ENCODE measurements at places on chromosomes 2 and 18. TPM values are rescaled to one million over a fixed set of nuclear protein-coding genes. Genes with fewer than 3 reads are reported as not detected.
A peak's percentile ranks its signal among the peaks of the same experiment; 100 is the strongest.

DNA sequence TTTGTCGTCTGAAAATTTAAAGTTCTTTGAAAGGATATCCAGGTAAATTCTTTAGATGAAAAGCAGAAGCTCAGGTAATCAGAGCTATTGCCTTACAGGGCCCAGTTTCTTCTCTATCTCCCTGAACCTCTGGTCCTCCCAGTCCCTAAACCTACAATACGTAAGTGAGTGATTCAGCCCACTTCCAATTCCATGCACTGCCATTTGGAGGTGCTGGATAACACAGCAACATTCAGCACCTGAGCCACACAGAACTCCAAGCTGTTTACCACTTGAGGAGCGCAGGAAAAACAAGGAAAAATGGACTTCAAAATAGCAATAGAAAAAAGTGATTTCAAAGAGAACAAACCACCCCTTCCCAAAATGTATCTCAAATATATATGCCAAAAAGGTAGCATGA, 105.0 kb upstream of the DNAJC10 start:
- H3K4me1 ChIP-seq: no peaks in the 10 kb centered on the region
- no peaks in the 10 kb centered on the region for H3K36me3 ChIP-seq
- no peak overlapping the region for H3K27ac ChIP-seq
- DNase-seq: no peak
- H3K27me3 ChIP-seq: no peaks in the 10 kb centered on the region
- H3K4me3 ChIP-seq: no peak overlapping the region

The TUBB6 gene
- 66.6 TPM for polyA plus RNA-seq

The RAB10 gene
- 39.3 TPM for polyA plus RNA-seq

The SCYGR4 gene
- not detected for polyA plus RNA-seq

GRCh38 chr2:199442173-199442572, 15.6 kb downstream of the SATB2 start:
- H3K4me3 ChIP-seq: no peak overlapping the region
- DNase-seq: no peak
- H3K36me3 ChIP-seq: no peaks in the 10 kb centered on the region
- no peaks in the 10 kb centered on the region for H3K4me1 ChIP-seq

The TRAK2 gene
- 8.2 TPM for polyA plus RNA-seq

GRCh38 chr18:72075040-72075439, 469.1 kb downstream of the CBLN2 start:
- no peaks in the 10 kb centered on the region for H3K4me1 ChIP-seq
- no peak for DNase-seq
- no peaks in the 10 kb centered on the region for H3K36me3 ChIP-seq

DNA sequence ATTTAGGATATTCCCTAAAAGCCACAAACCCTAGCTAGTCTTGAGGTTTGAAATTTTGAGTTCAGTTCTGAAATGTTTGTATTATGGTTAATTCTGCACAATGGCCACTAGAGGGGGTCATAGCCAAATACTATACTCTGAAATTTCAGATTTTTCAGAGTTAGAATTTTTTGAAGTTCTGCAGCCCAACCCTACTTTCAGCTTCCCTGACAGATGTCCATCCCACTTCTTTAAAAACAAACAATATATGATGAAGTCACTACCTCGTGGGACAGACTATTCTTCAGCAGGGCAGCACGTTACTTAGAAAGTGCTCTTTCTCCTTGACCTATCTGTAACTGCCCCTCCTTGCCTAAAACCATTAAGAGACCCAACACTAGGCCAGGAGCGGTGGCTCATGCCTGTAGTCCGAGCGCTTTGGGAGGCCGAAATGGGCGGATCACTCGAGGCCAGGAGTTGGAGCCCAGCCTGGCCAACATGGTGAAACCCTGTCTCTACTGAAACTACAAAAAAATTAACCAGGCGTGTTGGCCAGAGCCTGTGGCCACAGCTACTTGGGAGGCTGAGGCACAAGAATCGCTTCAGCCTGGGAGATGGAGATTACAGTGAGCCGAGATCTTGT, 48.2 kb upstream of the PAPOLG start:
- no peak for DNase-seq
- no peak overlapping the region for H3K4me3 ChIP-seq
- no peaks in the 10 kb centered on the region for H3K27me3 ChIP-seq
- no peaks in the 10 kb centered on the region for H3K36me3 ChIP-seq
- H3K27ac ChIP-seq: no peak overlapping the region

- no peak overlapping the region for H3K4me3 ChIP-seq
- no peaks in the 10 kb centered on the region for H3K27me3 ChIP-seq
- no peak for DNase-seq
- peaks cover 7% of the 10 kb centered on the region for H3K4me1 ChIP-seq
Measured at GRCh38 chr2:165877565-165878550, 75.7 kb downstream of the TTC21B start.

DNA sequence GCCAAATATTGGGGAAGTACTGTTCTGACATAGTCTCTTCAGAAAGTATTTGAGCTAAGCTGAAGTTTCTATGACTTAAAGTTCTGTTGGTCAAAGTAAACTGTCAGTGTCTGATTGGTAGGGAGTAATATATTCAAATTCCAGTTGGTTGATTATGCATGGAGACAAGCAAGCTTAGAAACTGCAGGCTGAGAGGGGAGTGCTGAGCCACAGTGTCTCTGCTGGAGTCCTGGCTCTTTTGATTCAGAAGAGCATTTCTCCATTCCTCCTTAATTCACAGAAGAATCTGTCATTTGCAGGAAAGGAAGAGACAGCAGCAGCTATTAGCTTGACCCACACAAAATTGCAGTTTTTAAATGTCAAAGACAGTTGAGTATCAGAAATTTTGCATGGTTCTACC, 201.4 kb upstream of the TMEM200C start:
- no peak overlapping the region for H3K4me3 ChIP-seq
- no peak for DNase-seq
- peaks cover 6% of the 10 kb centered on the region for H3K36me3 ChIP-seq
- no peaks in the 10 kb centered on the region for H3K4me1 ChIP-seq
- no peaks in the 10 kb centered on the region for H3K27me3 ChIP-seq

The GNLY gene
- polyA plus RNA-seq: 2.4 TPM

DNA sequence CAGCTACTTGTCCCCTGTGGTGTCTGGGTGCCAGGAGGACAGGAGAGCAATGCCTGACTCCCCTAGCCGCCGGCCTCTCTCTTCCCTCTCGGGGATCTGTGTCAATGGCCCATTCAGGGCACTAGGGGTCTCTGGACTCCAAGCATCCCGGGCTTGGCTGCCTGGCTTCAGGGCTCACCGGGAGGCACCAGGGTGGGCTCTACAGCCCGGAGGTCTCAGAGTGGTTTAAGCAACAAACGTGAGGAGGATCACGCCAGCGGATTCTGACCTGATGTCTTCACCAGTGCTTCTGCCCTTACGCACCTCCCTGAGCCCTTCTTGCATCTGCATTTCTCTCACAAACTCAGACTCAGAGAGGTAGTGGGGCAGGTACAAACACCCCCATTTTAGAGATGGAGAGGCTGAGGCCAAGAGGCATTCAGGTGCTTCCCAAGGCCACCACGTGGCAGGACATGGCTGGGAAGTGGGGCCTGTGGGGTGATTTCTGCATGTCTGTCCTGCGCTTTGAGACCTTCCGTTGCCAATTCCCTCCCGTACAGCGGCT, 243.0 kb downstream of the CELF4 start:
- no peak overlapping the region for H3K27ac ChIP-seq
- H3K27me3 ChIP-seq: no peaks in the 10 kb centered on the region
- no peaks in the 10 kb centered on the region for H3K36me3 ChIP-seq
- DNase-seq: peak; percentile 42

The REEP1 gene
- polyA plus RNA-seq: 5.4 TPM

- no peak overlapping the region for H3K27ac ChIP-seq
- DNase-seq: peak; percentile 48
- no peaks in the 10 kb centered on the region for H3K4me1 ChIP-seq
- no peaks in the 10 kb centered on the region for H3K27me3 ChIP-seq
- no peak overlapping the region for H3K4me3 ChIP-seq
Measured at GRCh38 chr2:77028032-77028600, 494.1 kb downstream of the LRRTM4 start.

- no peak overlapping the region for H3K4me3 ChIP-seq
- H3K4me1 ChIP-seq: no peaks in the 10 kb centered on the region
- no peaks in the 10 kb centered on the region for H3K27me3 ChIP-seq
- DNase-seq: no peak
- H3K36me3 ChIP-seq: no peaks in the 10 kb centered on the region
Measured at GRCh38 chr2:25651782-25652455, 21.5 kb downstream of the DTNB start.
